ENCODE measurements at places on chromosomes 16 and 17.

GRCh38 chr17:50479522-50480141 is 972 bp downstream of the RSAD1 start:
- peak; percentile 76 for DNase-seq

- DNase-seq = no peak
Measured at GRCh38 chr16:54334208-54334607, 47.6 kb upstream of the IRX3 start.

- no peak for DNase-seq
Measured at GRCh38 chr16:4433914-4434787, 8.5 kb downstream of the DNAJA3 start.

- DNase-seq = peak; percentile 47
Measured at GRCh38 chr17:75345514-75346167, 56.4 kb upstream of the SLC25A19 start.

DNA sequence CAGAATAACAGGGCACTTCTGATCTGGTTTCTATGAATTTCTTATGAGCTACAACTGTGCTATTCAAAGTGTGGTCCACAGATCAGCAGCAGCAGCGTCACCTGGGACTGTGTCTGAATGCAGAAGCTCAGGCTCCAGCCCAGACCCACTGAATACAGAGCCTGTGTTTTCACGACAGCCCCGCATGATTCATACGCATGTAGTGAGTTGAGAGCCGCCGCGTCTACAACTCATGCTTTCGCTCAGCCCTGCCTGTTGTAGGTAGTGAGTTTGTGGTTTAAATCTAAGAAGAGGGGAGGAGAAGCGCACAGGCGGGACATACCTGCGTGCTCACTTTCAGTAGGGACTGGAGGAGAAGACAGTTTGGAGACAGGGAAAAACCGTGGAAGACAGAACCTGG is 28.5 kb upstream of the ELAC2 start:
- DNase-seq = no peak

- no peak for DNase-seq
Measured at GRCh38 chr17:57195785-57196460, 60.4 kb upstream of the MSI2 start.

- peak; percentile 47 for DNase-seq
Measured at GRCh38 chr17:82031885-82032627, 578 bp downstream of the RAC3 start.

DNA sequence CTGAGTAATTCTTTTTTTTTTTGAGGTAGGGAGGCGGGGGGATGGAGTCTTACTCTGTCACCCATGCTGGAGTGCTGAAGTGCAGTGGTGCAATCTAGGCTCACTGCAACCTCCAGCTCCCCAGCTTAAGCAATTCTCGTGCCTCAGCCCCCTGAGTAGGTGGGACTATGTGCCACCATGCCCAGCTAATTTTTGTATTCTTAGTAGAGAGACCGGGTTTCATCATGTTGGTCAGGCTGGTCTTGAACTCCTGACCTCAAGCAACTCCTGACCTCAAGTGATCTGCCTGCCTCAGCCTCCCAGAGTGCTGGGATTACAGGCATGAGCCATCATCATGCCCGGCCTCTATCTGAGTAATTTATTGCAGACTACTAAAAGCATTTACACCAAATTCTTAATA is 19.4 kb downstream of the KPNB1 start:
- no peak for DNase-seq

DNA sequence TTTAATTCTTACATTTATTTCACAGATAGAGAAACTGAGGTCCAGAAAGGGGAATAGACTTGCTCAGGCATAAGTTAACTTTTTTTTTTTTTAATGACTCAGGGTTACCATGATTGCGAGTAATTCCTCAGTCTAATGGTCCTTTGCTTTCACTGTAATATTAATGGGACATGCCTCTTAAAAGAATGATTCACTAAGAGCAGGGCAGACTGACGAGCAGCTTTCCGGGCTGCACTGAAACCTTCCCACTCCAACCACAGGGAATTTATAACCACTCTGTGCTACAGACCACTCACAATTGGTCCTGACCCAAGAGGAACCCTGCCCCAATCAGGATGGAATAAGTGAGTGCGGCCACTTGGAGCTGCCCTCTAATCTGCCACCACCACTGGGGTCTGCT is 5.7 kb downstream of the HOXB2 start:
- DNase-seq = no peak

DNA sequence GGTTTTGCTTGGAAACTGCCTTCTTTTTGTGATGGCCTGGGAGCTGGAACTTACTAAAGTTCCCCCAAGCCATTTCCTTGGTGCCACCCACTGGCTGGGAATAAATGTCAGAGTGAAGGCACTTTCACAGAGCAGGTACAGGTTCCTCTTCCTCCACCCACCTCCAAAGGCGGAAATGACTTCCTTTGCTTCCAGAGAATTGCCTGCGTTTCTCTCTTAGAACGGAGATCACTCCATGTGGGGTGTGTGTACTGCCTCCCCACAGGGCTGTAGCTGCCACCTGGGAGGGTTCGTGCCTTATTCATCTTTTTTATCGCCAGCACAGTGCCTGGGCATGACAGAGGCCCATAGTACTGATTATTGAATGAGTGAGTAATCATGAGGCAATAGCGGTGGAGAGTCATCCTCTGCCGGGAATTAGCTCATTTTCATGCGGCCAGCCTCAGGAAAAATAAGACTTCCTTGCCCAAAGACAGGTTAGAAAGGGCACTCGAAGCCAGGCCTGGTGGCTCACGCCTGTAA is 32.2 kb upstream of the HAS3 start:
- no peak for DNase-seq

GRCh38 chr17:15966183-15966878 is 21.4 kb downstream of the ADORA2B start:
- DNase-seq = no peak

GRCh38 chr17:1967213-1967612 is 57.9 kb downstream of the RTN4RL1 start:
- DNase-seq = no peak

DNA sequence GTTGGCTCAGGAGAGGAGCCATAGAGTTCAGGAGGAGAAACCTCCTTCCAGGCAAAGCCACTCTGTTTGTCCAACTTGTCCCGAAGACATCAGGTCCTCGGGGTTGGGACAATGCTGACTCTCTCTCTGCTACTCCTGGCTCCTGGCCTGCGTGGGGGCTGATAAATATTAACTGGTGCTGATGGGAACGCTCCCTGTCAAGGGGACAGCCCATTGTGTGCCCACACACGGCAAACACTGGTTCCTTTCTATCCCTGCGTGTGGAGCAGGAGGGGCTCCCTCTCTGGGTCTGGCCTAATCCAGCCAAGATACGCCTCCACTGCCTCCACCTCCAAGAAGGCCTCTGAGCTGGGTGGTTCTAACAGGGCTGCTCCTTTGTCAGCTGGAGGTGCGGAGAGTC is 4.4 kb downstream of the KIF19 start:
- DNase-seq = no peak

GRCh38 chr17:18141210-18141803 is 32.8 kb downstream of the MYO15A start:
- DNase-seq = no peak

DNA sequence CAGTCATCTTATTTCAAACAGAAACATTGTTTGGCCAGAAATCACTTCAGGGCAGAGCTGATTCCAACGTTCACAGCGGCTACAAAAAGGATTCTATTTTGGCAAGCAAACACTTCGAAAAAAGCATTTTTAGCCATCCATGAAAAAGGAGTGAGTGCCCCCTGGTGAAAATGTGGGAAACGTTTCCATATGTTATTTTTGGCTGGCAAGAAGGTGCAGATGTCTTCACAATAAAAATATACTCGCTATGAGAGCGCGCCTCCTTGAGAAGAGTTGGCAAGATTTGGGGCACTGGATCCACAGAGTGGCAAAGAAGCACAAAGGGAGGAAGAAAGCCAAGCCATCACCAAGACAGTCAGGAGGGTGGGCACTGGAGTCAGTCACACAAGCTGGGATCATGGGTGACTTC is 191.1 kb downstream of the CHD9NB start:
- DNase-seq = no peak

All from stimulated activated CD4-positive, alpha-beta T cell treated with anti-CD3 and anti-CD28 coated beads, Interleukin-1b, Interleukin-23, amount 100 ng/mL, for 48 hours (primary cell).